Stimulated activated CD4-positive, alpha-beta T cell treated with anti-CD3 and anti-CD28 coated beads, Interleukin-4, amount 100 ng/mL, for 48 hours (primary cell): ENCODE measurements at places on chromosomes 7 and 10.

GRCh38 chr10:17229717-17229966 is 1.6 kb downstream of the VIM start:
- DNase-seq: no peak

DNA sequence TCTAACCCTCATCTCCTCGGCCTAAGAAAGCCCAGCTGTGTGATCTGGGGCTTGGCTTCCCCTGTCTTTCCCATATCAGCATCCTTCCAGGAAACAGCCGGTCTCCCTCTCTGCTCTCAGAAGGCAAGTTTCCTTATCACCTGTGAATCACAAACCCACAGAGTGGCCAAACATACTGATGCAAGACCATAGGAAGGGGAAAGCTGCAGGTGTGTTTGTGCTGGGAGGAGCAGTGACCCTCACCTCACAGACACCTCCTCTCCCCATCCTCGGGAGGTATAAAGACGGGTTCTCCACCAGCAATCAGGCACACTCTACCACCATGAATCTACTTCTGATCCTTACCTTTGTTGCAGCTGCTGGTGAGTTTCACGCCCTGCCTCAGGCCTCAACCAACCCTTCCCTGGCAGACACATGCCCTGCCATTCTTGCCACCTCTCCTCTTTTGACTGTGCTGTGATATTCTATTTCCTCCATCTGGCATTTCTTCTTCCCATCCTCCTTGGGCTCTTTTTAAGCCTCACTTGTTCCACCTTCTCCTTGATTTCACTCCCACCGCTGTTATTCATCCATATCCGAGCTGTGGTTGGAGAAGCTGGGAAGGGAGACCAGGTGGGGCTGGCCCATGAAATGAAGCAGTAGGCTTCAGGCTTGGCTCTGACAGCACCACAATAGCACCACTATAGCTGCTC is at the start of gene PRSS2:
TSS of gene PRSS2 (plus strand) at position 310 of the 692 bp plus-strand sequence. CDS start at position 323, 13 bp downstream.
- DNase-seq: no peak

GRCh38 chr7:132242192-132242812 is 334.0 kb downstream of the PLXNA4 start:
- DNase-seq: no peak

GRCh38 chr10:21174715-21175495 is 277.8 kb upstream of the NEBL start:
- DNase-seq: no peak

GRCh38 chr10:48836605-48837004 is 103.0 kb downstream of the LRRC18 start:
- DNase-seq: no peak

DNA sequence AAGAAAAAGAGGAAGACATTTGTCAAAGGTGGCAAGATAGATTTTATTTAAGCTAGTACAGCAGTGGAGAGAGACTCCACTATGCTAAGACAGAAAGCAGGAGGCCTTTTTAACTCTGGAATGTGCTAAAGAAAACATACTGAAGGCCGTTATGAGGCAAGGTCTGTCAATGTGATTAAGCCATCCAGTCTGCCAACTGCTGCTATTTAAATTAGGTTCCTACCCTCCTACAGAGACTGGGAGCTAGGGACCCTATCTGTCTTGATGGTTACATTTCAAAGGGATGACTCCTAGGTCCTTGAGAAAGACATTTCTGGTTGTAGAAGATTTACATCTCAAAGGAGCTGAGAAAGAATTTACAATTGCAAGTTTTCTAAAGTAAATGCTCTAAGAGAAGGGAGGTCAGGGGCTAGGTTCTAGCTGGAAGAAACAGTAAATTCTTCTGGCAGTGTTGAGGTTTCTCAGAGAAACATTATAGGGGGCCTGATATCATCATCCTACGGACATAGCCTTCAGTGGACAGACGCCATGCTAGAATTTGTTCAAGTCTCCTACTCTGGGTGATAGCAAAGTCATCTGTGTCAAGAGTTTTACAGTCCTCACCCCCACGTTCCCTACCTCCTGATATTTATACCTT is 211.6 kb downstream of the PHF14 start:
- no peak for DNase-seq

DNA sequence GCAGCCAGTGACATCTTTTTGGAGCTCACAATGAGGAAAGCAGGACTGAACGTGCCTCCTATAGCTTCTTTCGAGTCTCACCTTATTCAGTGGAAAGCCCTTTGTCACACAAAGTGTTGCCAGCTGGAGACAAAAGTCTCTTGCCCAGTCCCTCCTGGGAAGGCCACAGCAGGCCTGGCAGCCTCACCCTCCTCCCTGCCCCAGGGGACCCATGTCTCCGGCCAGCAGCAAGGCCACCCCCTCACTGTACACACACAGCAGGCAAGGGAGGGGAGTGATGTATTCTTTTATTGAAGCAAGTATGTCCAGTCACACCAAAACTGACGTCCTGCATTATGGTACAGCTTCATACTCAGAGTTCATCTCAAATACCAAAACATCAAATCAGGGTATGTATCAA is 56.0 kb downstream of the CSGALNACT2 start:
- DNase-seq: no peak

DNA sequence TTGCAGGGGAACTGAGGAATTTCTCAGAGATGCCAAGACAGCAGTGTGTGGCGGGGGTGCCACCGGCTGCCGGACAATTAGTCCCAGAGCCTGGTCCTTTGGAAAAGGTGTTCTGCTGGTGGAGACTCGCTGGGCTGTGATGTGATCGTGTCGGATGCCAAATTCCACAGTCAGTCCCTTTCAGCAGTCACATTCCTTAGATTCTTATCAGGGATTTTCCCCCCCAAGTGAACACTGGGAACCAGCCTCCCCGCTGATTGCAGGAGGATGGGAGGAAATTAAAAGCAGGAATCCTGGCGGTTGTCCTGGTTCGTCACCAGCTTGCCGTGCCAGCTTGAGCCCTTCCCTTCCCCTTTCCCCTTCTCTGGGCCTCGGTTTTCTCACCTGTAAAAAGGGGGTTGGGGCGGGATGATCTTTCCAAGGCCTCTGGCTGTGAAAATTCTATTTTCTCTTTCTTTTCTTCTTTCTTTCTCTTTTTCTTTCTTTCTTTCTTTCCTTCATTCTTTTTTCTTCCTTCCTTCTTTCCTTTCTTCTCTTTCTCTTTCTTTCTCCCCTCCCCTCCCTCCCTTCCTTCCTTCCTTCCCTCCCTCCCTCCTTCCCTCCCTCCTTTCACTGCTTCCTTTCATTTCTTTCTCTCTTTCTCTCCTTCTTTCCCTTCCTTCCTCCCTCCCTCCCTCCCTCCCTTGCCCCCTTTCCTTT is 39.6 kb downstream of the COL26A1 start:
- DNase-seq: no peak

DNA sequence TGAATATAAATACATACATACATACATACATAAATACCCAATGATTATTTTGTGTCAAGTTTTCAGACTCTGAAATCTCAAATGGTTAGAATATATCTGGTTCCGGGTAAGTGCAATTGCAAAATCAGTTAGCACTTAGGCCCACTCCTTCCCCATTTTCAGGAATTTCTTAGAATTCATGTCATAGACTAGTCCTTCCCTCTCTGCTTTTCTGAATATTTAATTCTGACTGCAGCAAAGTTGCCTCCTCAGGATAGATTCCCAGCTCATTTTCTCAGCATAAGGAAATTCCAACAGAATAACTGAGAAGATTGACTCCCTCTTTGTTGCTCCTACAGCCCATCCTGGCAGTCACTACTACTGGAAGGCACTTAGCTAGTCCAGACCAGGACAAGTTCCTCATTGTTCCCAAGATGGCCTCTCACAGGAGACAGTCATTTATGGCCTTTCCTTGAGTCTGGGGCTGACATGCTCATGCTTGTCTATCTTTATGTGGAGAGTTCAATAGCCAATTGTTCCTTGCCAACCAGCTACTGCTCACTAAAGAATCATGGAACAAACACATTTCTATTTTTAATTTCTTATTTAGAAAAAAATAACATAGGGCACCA is 142.9 kb upstream of the ITGB1 start:
- DNase-seq: no peak

- peak; percentile 12 for DNase-seq
Observed at GRCh38 chr10:23412223-23412622, 26.7 kb upstream of the OTUD1 start.

DNA sequence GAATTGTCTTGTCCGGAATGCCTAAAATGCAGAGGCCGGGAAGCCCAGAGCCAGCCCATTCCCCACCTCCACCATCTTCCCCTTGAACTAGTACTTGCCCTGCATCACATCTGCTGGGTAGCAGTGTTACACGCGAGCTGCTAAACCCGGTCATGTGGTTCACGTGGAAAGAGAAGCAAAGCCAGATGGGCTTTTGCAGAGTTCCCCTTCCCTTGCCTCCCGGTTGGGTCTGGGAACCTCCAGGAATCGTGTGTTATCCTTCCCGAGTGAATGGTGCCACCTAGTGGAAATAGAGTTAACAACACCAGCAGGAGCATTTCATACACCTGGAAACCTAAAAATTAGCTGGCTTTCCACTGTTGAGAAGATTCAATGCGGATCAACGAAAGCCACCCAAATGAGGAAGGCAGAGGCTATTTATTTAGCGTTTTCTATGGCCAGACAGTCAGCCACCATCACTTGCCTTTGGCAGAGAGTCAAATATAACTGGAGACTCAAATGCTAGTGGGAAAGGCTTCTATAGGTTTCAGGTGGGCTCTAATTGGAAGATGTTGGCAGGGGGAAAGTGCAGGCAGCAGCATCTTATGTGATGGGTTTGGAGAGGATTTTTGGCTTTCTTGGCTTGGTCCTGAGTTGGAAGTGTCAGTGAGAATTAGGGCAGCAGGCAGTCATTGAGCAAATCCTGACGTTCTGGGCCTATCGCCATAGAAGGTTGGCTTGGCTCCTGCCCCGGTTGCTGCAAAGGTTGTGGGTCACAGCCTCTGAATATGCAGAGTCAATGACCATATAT is 12.9 kb upstream of the DENND2A start:
- DNase-seq: no peak

DNA sequence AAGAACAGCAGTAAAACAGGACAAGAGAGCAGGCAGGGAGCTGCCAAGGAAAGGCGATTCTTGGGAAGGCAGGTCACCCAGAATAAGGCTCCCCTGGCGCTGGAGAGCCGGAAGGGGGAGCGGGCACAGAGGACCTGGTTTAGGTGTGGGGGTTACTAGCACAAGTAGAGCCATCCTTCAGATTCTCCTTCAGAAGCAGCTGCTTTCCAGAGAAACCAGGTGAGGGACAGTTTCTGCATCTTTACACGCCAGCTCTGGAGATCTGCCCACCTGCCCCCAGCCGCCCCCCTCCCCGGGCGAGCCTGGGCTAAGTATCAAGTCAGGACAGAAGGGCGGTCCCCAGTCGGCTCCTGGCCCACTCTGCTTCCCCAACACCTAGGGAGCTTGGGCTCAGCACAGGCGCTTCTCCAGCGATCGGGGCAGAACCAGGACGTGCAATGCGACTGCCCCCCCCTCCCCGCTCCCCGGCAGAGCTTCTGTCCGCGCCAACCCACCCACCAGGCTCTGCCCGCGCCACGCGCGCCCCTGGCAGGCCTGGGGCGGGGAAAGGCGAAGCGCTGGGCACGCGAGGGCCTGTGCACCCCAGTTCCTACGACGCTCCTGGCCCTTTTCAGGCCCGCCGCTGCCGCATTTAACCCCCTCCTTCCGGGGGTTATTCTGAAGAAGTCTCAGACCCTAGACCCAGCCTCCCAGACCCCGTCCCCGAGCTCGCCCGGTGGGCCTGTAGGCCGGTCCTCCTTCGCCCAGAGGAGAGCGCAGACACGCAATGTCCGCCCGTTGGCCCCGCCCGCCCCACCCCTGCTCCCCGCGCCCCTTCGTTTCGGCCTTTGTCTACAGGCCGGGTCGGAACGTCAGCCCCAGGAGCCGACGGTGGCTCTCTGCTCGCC is 4.4 kb upstream of the EN2 start:
- no peak for DNase-seq

- no peak for DNase-seq
Observed at GRCh38 chr7:142323706-142324105, 65.8 kb upstream of the PRSS58 start.

DNA sequence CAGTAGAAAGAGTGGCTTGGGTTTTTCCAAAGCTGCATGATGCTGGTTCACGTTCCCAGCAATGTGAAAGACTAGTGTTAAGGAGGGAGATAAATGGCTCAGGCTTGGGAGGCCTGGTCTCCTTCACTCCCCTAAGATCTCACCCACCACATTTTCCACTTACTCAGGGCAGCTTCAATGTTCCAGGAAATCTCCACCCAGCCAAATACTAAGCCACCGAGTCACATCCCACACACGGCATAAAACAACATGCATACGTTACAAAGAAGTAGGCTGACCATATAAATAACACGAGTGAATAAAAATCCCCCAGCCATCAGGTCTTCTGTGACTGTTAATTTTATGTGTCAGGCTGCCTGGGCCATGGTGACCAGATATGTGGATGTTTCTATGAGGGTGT is 303.5 kb downstream of the SFMBT2 start:
- DNase-seq: peak; percentile 2

GRCh38 chr10:4255751-4256150 is 470.7 kb upstream of the KLF6 start:
- DNase-seq: no peak

DNA sequence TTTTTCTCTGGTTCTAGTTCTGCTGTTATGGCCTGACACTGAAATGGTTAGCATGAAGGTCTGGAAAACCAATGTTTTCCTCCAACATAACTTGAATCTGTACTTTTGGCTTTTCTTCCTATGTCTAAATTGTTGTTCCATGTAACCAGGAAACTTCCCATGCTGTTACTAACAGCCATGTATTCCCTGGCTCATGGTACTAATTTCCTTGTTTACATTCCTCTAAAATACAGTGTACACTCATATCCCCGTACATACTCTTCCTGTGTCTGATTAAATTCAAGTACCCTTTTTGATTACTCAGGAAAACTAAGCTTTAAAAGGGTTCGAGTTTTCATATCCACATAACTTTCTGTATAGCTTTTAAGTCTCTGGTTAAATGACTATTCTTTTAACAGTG is 12.3 kb upstream of the ACSM6 start:
- no peak for DNase-seq

DNA sequence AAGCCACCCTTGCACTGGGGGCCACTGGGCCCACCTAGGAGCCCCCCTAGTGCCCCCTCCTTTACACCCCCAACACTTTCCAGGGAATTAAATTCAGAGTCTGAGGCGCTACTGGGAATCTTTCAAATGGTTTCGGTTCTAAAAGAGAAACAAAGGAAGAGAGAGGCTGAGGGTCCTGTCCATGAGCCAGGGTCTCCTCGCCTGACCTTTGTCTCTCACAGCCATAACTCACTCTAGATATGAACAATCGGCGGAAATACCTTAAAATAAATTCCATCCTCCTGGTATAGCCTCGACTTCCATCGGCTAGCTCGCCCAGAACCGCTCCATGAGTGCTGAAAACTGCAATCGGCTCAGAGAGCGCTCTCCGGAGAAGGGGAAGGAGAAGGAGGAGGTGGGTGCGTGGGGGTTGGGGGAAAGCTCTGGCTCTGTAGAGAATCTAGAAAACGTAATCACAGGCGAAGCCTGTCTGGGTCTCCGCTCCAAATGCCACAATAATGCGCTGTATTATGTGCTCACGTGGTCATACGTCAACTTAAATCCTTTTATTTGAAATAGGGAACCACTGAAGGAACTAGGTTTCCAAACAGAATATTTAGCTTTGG is 12.6 kb downstream of the HOXA4 start:
- no peak for DNase-seq

DNA sequence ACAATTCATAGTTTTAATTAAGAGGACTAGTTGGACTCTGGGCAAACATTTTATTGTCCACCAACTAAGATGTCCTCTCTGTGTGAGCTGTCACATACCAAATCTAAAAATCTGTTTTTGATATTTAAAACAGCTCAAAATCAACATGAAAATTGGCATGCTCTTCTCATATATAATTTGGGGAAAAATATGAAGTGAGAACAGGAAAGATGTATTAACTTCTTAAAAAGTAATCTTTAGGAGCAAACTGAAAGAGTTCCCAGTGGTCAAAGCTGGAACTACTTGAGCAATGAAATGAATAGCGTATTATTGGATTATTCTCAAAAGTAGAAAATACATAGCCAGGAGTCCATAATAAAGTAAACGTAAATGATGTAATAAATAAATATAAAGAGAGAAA is 147.2 kb downstream of the DYNC1I1 start:
- no peak for DNase-seq
